ENCODE measurements at places on chromosomes 16 and 17.

GRCh38 chr17:17985555-17985954 is 12.9 kb downstream of the DRC3 start:
- DNase-seq = no peak

- no peak for DNase-seq
Observed at GRCh38 chr16:14042706-14043105, 28.4 kb upstream of the MRTFB start.

- no peak for DNase-seq
Observed at GRCh38 chr17:81635973-81636504, 873 bp downstream of the NPLOC4 start.

GRCh38 chr17:30239089-30239462 is 3.6 kb upstream of the SLC6A4 start:
- DNase-seq = no peak

Measured in C1 segment of cervical spinal cord (tissue), 14 donors.